IMR-90 (cell line): ENCODE measurements at places on chromosomes 6 and 20. TPM values are rescaled to one million over a fixed set of nuclear protein-coding genes. Genes with fewer than 3 reads are reported as not detected.

Gene OR2B6
- polyA plus RNA-seq, result not detected in 2 replicates

Gene SOBP
- 0.60 and 0.99 TPM in 2 replicates for polyA plus RNA-seq

Gene OPRM1
- polyA plus RNA-seq, result not detected in 2 replicates

Gene WFDC10B
- polyA plus RNA-seq, result not detected in 2 replicates

Gene CST9
- not detected in 2 replicates for polyA plus RNA-seq

Gene DDRGK1
- polyA plus RNA-seq, result 29.6 and 33.1 TPM in 2 replicates

Gene MRAP2
- polyA plus RNA-seq, result 0.03 and 0.04 TPM in 2 replicates

Gene RIPPLY2
- 0.32 TPM in 1 of 2 replicates, not detected in the other for polyA plus RNA-seq

Gene SERINC1
- 55.3 and 79.8 TPM in 2 replicates for polyA plus RNA-seq

Gene C20orf204
- 0.09 and 0.11 TPM in 2 replicates for polyA plus RNA-seq

Gene BHLHE23
- polyA plus RNA-seq, result not detected in 2 replicates
